ENCODE measurements at places on chromosomes 2 and 18.

GRCh38 chr2:75751360-75751759, 40.6 kb upstream of the GCFC2 start:
- no peak for DNase-seq

- DNase-seq: no peak
Observed at GRCh38 chr2:9087121-9087681, 83.7 kb upstream of the MBOAT2 start.

DNA sequence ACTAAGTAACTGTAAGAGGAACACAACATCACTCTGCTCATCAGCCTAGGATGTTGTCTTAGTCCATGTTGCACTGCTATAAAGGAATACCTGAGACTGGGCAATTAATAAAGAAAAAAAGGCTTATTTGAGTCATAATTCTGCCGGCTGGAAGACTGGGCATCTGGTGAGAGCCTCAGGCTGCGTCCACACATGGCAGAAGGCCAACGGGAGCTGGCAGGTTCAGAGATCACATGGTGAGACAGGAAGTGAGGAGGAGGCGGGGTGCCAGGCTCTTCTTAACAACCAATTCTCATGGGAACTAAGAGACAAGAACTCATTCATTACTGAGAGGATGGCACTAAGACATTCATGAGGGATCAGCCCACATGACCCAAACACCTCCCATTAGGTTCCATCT, 46.8 kb downstream of the EPG5 start:
- DNase-seq: peak; percentile 56

DNA sequence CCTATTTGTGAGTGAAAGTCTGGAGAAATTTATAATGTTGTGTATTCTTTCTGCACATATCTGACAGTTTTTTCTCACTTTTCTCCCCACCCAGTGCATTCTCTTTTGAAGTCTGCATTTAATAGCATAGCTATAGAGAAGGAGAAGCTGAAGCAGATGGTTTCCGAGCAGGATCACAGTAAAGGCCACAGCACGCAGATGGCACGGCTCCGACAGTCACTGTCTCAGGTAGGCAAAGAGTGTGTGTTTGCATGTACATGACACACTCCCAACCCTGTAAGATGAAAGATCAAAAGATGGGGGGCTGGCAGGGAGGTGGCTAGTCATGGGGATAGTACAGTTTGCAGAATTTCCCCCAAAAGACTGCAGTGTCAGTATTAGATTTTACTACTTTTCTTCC, 89.4 kb downstream of the PRKRA start:
- DNase-seq: no peak

DNA sequence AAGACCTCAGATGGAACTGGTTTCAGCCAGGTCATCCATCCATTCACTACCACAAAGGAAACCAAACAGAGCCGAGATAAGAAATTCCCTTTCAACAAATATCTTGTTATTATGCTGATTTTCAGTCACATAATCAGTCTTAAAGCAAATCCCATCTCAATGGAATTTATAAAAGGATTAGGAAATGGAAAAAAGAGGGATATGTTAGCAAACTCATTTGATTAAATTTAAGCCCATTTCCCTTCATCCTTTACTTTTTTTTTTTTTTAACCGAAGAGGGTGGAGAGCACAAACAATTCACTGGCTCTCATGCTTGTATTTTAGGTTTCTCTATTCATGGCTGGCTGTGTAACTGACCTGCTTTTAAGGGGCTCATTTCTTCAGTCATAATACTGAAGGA, 109.0 kb upstream of the GATA6 start:
- DNase-seq: no peak
